DMS 273 treated with DMSO at 0.1 percent for 48 hours (cell line): ENCODE measurements at places on chromosomes 1 and 21.

- no peak for DNase-seq
These were observed 822 bp downstream of the CCT3 start for GRCh38 chr1:156337052-156337887.

DNA sequence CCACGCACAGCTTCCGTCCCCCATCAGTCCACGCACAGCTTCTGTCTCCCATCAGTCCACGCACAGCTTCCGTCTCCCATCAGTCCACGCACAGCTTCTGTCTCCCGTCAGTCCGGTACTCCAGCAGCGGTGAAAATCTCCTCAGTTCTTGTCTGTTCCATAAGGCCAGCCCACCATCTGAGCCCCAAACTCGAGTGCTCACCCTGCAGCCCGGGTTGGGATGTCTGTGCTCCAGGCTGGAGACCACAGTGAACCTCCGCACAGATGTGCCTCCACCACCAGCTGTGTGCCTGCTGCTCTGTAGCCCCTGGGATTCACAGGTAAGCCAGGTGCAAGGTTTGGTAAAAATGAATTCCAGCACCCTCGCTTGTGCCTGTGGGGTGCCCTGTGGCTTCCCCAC, 258.6 kb downstream of the NPHP4 start:
- DNase-seq = no peak

- DNase-seq = no peak
These were observed 2.7 kb downstream of the GIPC2 start for GRCh38 chr1:78048446-78048845.

GRCh38 chr1:150772326-150772725, 6.7 kb upstream of the CTSS start:
- DNase-seq = no peak

GRCh38 chr1:227321035-227321434, 2.7 kb upstream of the CDC42BPA start:
- DNase-seq = no peak

GRCh38 chr1:45686288-45687013, at the start of gene GPBP1L1:
Gene GPBP1L1, minus strand, starts transcription at chr1:45686533. Its CDS starts 27,446 bp downstream, at chr1:45659087.
- peak; percentile 91 for DNase-seq

DNA sequence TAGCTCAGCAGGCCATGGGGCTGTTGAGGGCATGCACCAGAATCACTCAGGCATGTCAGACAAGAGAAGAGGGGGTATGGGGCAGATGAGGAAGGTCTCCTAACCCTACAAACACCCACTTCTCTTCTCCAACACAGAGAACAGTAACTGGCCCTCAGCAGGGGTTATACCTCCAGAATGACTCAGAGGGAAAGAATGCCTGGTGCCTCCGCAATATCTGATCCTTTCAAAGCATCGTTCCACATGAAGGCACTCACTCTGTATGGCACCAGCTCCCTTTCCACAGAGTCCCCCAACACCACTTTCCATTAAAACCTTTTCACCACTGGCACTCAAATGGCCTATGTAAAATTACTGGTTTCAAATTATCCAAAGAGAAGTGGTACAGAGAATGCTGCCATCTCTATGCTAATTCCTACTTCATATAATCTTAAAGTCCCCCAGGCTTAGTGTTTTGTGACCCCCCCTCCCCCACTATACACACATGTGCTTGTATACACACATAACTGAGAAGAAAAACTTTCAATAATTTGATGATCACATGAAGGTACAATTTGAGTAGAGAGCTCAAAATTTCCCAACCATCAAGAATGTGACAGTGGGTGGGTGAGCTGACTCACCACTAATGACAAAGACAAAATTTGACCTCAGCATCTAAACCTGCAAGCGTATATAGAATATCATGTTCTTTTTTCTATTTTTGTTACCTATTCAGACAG, 91.5 kb downstream of the SIPA1L2 start:
- DNase-seq = no peak

GRCh38 chr1:184433956-184434502, 47.2 kb downstream of the C1orf21 start:
- no peak for DNase-seq
